ENCODE measurements at places on chromosomes 5 and 9. TPM values are rescaled to one million over a fixed set of nuclear protein-coding genes. Genes with fewer than 3 reads are reported as not detected.

The ZNF462 gene
- 0.48 TPM for total RNA-seq

The AMBP gene
- total RNA-seq: not detected

The INSL6 gene
- total RNA-seq: not detected

The PCDHB9 gene
- total RNA-seq: not detected

The CYSTM1 gene
- total RNA-seq: 9.7 TPM

All from activated naive CD4-positive, alpha-beta T cell treated with anti-CD3 and anti-CD28 coated beads, Interleukin-2, amount 10 ng/mL, durations not matched to agents 5 hours and 36 hours (primary cell).